ENCODE measurements at places on chromosomes 7 and 10.

- no peak for DNase-seq
Measured at GRCh38 chr7:30844916-30845315, 66.7 kb upstream of the AQP1 start.

- DNase-seq: no peak
Measured at GRCh38 chr10:3236644-3237404, 64.2 kb upstream of the PITRM1 start.

DNA sequence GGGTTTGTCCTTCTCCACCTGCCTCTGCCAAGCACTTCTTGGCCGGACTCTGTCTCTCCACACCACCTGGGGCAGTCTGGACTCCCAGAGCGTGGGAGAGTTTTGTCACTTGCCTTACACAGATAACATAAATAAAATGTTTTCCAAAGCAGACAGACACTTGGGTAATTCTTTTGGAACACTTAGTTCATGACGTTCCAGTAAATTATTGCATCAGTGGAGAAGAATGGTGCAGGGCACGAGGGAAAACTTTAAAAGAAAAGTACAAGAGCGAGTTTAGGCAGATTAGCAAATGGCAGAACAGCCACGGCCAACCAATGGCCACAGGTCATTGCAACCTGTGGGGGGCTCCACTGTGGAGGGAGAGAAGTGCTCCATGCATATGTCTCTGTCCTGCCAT lies 170.6 kb upstream of the GRB10 start:
- no peak for DNase-seq

GRCh38 chr10:16570731-16571130 lies 49.1 kb upstream of the C1QL3 start:
- DNase-seq: no peak

DNA sequence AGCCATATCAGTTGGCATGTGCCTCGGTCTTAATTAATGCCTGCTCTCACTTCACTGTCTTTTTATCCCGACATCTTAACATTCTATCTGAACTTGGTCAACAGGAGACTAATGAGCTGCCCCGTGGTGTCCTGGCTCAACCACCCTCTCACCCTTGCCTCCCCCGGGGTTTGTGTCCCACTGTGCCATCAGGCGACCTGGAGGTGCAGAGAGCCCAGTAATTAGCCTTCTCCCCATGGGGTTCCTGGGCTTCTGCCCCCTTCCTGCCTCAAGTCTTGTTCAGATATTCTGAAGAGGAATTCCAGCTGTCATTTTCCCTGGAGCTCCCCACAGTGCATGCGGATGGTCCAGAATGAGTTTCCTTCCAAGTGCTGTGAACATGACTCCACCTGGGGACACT lies 10.1 kb upstream of the JAKMIP3 start:
- no peak for DNase-seq

GRCh38 chr10:116763440-116763839 lies 21.1 kb upstream of the HSPA12A start:
- DNase-seq: no peak

Measured in stimulated activated CD4-positive, alpha-beta T cell treated with anti-CD3 and anti-CD28 coated beads, TNF-alpha, amount 100 ng/mL, for 1 hour (primary cell).